ENCODE measurements at places on chromosomes 7 and 10. TPM values are rescaled to one million over a fixed set of nuclear protein-coding genes. Genes with fewer than 3 reads are reported as not detected.

Gene LIPM
- not detected for polyA plus RNA-seq

Gene EBF3
- polyA plus RNA-seq = 2.4 TPM

DNA sequence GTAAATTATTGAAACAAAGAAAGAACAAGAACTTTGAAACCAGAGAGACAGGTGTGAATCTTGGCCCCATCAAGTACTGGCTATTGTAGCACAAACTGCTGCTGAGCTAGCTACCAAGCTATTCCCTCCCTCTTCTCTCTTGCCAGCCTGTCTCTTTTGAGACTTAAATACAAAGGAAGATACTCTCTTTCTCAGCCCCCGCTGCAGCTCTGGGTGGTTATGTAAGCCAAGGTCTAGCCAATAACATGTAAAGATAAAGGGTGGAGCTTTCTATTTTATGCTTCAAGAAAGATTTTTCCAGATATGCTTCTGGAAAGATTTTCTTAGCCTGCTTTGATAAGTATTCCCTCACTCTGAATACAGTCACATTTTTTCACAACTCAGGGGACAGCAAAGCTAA, 17.2 kb downstream of the BAZ1B start:
- DNase-seq = no peak

DNA sequence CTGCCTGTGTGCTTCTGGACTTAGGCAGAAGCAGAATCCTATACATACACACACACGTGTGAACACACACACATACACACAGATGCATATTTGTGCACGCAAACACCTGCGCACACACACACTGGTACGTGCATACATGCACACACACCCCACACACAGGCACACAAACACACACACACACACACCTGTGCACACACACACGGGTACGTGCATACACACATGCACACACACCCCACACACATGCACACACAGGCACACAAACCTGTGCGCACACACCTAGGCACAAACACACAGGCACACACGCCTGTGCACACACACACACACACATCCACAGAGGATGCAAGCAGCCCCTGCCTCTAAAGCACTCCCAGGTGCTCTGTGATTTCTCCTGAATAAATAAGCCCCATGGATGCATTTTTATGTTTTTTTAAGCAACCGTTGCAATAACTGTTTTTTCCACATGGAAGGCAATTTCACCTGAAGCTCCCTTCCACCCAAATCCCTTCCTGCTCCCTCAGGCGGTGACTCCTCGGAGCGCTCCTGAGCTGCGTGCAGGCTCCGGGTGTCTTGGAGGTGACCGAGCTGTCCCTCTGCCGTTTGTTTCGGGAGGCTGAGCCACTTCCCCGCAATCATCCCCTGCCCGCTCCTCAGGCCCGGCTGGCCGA, 41.5 kb upstream of the PDGFA start:
- DNase-seq = no peak

DNA sequence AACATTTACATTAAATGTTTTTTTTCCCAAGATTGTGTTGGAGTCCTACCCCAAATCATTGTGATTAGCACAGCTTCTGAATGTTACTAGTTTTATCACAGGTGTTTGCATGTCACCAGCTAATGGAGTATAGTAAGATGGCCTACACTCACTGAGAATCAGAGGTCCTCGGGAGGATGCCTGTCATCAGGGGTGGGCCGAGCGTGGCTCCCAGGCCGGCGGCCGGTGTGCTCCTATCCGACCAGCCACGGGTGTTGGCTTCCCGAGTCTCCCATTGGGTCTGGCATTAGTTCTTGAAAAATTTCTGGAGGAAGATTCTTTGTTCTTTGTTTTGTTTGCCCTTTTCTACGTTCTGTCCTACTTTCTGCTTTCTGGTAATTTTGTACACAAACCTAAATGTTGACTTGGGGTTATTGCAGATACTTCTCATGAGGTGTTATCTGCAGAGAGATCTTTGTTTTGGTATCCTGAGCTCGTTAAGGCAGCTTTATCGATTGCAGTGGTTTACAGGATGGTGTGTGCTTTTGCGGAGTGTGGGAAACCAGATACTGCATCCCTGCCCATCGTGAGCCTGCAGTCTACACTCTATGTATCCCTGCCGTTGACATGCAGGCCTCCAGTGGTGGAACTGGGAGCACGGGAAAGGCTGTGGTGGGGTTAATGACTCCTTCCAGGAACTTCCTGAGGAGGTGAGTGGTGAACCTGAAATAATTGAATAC, 67.3 kb upstream of the DNAJB6 start:
- DNase-seq = no peak

DNA sequence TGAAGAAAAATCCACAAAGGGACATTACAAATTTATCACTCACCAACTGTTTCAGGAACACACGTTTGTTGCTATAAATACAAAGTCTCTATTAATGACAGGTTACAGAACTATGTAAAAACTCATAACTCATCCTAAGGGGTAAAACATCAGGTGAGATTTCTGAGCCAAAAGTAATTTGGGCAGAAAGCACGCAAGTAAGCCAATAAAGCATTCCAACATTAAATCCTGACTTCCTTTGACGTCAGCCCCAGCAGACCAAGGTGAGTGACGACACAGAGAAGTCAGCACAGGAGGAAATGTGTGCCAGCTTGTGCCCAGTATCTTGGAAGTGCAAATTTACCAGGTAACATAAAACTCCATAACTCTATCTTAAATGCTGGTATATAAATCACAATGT, 45.7 kb downstream of the IMMP2L start:
- no peak for DNase-seq

- DNase-seq = no peak
These were observed 183.3 kb downstream of the STK31 start for GRCh38 chr7:23893176-23893941.

GRCh38 chr10:13924040-13924725, 337.4 kb downstream of the PRPF18 start:
- DNase-seq = no peak

- DNase-seq = no peak
These were observed 24.9 kb downstream of the BZW2 start for GRCh38 chr7:16670731-16671344.

- no peak for DNase-seq
These were observed 18.6 kb upstream of the VCL start for GRCh38 chr10:73979141-73979808.

- no peak for DNase-seq
These were observed 409.5 kb downstream of the SDK1 start for GRCh38 chr7:3710531-3710930.

DNA sequence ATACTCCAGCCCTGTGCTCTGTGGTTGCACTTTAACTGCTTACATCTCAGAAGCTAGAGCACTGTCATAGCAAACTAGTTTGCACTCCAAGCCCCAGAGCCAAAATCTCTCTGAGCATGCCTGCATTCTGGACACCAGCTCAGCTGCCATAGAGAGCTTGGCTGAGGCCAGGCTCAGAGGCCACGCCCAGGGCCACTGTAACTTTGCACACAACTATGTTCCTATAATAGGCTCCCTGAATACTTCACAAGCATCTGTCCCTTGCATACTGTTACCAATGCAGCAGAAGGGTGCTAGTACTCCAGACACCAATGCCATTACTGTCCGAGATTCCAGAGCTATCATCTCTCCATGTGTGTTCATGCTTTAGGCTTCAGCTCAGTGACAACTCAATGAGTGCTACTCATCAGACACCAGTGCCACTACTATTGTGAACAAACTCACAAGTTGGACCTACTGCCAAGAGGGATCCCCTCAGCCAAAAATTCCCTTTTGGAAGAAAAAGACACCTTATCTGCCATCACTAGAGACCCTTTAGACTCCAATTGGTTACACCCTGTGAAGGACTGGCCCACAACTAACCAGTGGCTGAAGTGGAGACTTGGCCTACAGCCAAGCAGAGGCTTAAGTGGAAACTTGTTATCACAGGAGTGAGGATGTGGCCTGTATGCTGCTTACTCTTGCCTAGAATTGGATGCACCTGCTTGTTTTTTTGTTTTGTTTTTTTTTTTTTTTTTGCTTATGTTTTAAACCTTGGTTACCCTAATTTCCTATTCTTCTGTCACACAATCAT, 211.6 kb upstream of the MAGI2 start:
- no peak for DNase-seq
